Small intestine (tissue), 16 donors: ENCODE measurements at places on chromosomes 5 and 9.

- no peak for DNase-seq
These were observed 44.1 kb downstream of the C5orf15 start for GRCh38 chr5:133924221-133924920.

DNA sequence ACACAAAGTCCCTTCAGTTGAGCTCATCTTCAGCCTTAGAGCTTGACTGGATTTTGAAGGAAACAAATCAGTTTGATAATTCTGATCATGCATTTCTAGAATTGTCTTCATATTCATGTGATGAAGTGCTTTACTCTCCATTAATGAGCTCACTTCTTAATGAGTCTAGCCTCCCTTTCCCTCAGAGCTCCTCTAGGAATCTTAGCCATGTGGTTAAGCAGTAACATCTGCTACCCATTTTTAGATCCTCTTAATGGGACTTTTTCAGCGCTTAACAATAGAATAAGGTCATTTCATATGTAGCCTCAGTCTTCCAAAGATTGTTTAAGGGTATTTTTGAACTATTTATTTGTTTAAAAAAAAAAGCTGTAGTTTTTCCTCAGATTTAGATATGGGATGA, 36.9 kb upstream of the LURAP1L start:
- no peak for DNase-seq

DNA sequence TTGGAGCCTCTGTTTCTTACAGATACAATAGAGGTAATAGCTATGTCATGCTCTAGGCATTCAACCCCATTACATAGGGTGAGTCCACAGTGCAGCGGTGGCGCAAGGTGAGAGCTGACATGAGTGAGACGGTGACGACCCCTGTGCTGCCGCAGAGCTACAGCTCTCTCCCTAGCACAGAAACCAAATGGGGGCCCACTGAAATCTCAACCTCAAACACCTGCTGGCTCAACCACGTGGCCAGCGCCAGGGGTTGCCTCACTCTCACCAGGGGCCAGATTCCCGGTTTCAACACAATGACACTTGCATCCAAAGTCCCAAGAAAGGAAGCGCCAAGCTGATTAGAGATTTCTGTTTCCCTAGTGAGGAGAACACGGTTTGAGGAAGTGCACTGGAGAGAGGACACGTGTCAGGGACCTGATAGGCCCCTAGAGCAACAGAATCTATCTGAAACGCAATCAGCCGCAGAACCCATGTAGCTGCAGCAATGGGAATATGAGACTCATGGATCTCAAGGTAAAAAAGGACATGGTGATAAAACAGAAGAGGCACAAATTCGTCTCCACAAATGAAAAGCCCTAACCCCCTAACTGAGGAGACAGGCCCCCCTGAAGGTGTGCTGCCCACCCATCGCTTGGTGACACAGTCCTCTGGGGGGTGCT, 114.3 kb downstream of the CRB2 start:
- peak; percentile 49 for DNase-seq

GRCh38 chr5:137649228-137649935, 86.5 kb downstream of the KLHL3 start:
- DNase-seq = peak; percentile 61

DNA sequence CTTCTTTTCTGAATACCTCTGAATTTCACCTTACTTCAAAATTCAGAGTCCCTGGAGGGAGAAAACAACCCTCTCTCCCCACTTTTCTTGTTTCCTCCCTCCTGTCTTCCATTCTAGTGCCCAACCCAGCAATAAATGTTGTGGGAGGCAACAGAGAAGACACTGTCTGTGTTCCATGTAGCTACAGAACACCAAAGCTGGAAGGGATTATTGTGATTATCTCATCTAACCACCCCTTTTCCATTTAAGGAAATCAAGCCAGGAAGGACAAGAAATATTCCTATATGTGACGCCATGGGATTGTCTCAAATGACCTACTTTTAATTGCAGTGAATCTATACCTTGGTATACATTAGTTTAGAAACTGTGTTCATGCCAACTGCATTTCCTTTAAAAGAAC, 476.6 kb upstream of the TNC start:
- no peak for DNase-seq

- no peak for DNase-seq
These were observed 34.5 kb downstream of the TRIO start for GRCh38 chr5:14177634-14178033.

GRCh38 chr9:257957-258356, 43.3 kb downstream of the DOCK8 start:
- DNase-seq = no peak

- no peak for DNase-seq
These were observed 1018.9 kb upstream of the ARRDC3 start for GRCh38 chr5:92402045-92402444.

DNA sequence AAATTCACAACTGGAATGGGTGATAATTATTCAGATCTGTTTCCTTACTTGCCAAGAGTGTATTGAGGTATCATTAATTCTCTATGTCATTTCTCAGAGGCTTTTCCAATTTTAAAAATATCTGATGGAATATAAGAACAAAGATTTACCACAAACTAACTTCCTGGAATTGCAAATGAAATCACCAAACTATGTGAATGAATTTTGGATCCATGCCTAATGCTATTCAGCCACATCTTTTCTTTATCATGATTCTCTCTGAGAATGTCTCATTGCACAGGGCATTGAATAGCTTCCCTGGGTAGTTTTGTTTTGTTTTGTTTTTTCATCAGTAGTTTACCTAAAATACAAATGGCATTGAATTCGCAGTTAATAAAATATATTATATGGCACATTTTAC, 146.9 kb upstream of the FBN2 start:
- DNase-seq = no peak

DNA sequence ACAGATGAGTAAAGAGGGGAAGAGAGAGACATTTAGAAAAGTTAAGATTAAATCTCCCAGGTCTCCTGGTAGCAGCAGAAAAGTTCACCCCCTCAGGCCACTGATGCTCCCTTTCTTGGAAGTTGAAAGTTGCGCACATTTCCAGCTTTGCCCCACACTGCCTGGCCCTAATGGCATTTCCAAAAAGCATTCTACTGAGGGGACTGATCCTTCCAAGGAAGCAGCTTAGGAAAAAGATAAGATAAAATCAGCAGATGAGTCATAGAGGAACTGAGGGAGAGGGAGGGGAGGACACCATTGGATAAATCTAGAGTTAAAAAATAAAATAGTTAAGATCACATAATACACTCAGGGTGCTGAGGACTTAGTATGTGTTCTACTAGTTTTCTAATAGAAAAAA, 67.6 kb upstream of the SLC12A2 start:
- no peak for DNase-seq

GRCh38 chr9:89929673-89930480, 325.1 kb downstream of the GADD45G start:
- DNase-seq = no peak
